Central memory CD4-positive, alpha-beta T cell (primary cell): ENCODE measurements at places on chromosomes 1 and 21.
A peak's percentile ranks its signal among the peaks of the same experiment; 100 is the strongest.

DNA sequence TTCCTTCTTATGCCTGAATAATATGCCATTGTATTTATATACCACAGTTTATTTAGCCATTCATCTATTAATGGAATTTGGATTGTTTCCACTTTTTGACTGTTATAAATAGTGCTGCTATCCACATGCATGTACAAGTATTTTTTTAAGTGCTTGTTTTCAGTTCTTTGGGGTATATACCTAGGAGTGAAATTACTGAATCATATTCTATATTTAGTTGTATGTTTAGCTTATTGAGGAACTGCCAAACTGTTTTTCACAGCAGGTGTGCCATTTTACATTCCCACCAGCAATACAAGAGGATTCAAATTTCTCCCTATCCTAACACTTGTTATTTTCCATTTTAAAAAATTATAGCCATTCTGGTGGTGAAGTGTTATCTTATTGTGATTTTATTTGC lies 7.6 kb upstream of the HJV start:
- no peak for DNase-seq

DNA sequence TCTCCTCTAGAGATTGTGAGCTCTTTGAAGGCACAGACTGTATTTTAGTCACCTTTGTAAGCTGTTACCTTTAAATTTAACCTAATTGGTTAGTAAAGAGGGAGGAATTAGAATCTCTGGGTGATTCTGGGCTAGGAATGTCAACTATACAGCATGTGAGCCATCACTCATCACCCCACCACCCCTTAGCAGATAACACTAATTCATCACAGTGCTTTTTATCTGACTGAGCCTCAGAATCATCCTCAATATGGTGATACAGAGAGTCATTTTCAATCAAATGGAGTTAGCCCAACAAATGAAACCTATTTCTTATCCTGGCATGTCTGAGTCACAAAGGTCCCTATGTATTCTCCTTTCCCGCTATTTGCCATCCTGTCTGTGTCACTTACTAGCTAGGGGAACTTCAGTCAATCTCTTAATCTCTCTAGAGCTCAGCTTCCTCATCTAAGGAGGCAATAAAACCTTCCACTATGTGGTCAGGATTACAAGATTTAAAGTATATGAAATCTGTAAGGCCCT lies 13.3 kb downstream of the KCNJ10 start:
- no peak for DNase-seq

GRCh38 chr1:70809069-70809468 lies 238.5 kb downstream of the PTGER3 start:
- DNase-seq, result no peak

DNA sequence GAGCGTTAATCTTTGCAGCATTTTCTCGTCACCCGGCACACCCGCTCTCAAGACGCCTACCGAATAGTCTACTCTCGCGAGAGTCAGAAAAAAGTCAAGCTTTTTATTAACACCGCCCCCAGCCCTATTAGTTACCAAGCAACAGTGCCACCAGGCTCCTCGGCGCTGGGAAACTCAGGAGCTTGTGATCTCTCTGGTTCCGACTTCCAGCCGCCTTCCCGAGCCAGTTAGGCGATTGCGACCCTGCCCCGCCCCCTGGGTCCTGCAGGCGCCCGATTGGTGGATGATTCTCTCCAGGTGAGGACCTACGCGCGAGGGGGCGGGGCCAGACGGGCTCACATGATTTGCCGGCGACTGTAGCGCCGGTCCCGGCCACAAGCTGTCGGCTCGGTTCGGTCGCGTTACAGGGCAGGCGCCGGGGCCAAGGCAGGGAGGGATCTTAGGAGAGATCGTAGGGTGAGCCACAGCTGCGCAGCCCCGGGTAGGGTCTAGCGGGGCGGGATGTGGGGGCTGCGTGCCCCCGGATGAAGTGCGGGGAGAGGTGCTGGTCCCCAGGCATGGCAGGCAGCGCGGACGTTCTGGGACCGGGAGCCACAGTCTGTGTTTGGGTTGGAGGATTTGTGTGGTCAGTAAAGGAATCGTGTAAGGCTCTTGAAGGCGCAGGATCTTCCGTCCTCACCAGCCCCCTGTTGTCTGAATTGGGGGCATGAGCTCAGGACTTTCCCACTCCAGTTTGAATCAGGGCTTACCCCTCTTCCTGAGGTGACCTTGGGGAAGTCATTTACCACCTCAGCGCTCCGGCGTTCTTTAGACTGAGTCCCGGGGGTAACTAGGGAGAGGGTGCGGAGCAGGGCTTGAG lies at the start of gene PFKFB2:
Gene PFKFB2 (plus strand): TSS at position 365 of the 859 bp plus-strand sequence. CDS start 1,443 bp downstream, outside the sequence.
- DNase-seq, result peak; percentile 94

DNA sequence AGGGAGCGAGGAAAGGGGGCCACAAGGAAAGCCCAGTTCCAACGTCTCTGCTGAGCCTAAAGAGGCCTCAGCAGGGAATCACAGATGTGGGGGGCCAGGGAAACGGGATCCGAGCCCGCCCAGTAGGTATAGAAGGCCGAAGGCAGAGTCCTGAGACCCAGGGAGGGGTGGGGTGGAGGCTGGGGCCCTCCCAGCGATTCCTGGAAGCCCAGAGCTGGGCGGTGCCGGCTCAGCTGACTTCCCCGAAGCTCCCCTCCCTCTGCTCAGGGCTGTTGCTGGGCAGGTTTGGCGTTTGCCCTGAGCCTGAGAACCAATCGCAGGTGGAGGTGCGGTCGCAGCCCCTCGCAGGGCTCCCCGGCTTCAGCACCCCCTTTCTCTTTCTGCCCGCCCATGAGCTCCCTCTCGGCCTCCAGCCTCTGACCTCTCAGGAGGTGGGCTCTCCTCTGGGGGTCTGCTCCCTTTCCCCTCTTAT lies 12.8 kb downstream of the ADAMTSL4 start:
- DNase-seq, result peak; percentile 74

DNA sequence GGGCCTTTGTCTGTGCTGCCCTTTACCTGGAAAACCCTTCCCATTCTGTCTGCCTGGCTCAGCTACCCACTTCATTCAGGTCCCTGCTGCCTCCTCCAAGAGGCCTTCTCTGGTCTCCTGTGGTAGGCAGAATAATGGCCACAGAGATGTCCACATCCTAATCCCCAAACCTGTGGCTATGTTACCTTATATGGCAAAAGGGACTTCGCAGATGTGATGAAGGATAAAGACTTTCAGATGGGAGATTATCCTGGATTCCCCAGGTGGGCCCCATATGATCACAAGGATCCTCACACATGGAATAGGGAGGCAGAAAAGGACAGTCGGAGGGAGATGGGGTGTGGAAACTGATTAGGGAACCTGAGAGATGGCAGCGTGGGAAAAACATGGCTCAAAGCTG lies 14.2 kb upstream of the RUNX3 start:
- DNase-seq, result no peak

GRCh38 chr1:169892927-169893644 lies 610 bp downstream of the SCYL3 start:
- no peak for DNase-seq

GRCh38 chr1:41399145-41399795 lies 38.0 kb downstream of the FOXO6 start:
- DNase-seq, result no peak

DNA sequence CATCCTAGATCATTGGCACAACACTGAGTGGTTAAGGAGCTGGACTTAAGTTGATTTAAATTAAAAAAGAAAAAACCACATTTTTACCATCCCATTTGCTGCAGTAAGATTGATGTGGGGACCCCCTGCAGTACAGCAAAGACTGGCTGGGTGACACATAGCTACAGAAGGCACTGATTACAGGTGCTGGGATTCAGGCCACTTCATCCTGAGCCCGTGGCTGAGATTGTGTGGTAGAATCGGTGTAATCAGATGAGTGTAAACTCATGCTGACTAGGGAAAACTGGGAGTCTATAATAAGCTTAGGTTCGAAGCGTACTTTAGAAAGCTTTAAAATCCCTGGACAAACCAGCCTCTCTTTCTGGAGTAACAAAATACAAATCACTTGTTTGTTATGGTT lies 70.1 kb downstream of the SLC25A24 start:
- DNase-seq, result no peak

DNA sequence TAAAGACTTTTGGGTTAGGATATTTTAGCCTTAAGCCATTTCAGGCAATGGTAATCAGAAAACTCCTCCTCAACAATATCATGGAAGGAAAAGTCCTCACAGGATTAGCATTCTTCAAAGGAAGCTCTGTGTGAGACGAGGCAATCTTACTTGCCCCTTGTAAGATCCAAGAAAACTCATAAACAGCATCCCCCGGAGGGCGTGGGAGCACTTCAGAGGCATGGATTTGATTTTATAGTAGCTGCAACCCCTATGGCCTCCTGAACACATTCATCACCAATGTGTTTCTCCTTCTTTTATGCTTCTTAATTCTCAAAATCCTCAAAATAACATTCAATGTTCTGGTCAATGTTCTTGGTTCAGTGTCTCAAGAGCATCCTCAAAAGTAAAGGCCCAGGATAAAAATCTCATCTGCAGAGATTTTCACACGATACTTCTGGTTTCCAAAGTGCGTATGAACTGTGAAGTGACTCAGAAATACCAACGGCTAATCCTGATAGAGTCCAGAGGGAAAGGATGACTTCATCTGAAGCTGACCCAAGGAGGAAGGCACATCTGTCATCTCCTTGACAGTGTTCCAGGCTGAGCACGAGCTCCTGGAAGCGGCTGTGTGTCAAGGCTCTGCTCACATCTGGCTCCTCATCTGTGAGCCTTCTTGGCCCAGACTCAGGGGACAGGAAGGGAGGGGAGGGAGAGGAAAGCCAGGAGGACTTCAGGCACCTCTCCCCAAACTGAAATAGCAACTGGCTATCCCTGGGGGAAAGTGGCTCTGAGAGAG lies 49.3 kb upstream of the PSEN2 start:
- no peak for DNase-seq

GRCh38 chr21:34861258-34861657 lies 187.8 kb downstream of the RUNX1 start:
- no peak for DNase-seq

DNA sequence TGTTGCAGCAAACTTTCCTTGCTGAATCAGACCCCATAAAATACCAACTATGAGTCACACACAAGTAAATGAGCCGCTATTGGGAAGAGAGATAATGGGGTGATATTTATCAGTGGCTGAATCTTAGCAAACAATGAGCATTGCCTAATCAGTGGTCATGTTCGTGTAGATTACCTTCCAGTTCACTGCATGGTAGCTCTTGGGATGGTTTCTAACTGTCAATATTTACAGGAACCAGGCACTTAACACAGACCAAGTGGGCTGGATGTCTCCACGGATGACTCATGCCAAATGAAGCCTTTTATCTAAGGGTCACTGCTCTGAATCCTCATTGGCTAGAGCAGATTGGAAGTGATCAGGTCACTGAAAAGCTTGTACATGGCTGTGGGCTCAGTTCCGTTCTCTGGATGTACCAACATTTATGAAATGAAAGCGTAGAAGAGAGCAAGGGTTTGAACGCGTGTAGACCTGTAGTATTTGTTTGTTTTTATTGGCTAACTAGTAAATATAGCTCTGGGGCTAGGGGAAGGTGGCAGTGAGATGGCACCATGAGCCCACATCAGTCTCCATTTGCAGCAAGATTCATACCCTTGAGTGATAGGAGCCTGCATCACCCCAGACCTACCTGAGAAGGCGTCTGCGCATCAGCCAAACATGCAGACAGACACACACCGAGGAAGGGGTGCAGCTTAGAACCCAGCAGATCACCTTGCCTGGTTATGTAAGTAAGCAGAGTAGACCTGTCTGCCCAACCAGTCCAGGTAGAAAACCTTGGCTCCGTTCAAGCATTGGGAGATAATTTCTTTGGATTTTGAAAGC lies 153.3 kb downstream of the TOMM20 start:
- no peak for DNase-seq

DNA sequence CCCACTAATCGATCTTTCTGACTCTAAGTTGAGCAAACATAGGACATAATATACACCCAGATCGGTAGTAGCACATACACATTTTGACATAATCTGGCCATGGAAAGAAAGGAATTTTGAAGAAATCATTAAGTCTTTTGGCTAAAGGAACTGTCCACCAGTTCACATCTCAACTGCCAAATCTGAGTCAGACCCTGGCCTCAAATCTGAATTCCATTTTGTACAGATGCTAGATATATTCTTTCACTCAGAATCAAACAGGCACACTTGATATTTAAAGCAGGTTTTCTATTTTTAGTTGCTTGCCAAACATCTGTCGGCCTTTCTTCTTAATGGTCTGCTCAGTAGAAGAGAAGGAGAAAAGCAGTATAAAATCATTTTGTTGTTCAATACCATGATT lies 281.8 kb downstream of the BARHL2 start:
- no peak for DNase-seq

DNA sequence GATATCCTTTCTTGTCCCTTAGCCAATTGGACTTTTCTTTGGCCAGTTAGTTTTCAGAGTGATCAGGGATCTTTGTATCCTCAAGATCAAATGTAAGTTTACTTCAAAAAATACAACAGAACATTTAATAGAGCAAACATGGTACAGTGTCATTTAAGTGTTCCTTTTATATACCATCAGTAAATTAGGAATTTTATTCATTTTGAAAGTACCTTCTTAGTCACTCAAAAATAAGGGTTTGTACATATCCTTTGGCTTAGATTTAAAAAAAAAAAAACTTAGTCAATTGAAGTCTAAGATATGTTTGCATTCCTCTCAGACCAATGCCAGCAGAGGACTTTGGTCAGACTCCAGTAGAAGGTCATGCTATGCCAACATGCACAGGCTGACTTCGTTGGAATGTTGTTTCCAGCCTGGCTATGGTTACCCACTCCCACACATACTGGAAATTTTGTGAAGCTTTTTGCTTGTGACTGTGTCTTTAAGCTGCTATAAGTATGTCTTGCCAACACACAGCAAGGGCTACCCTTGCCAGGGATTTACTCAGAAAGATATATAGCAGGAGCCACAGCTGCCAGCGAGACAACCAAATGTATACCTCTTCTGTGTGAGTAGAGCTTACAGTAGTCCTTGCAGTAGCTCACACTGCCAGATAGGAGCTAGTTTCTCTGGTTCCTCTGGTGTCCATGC lies 81.5 kb upstream of the LRIF1 start:
- no peak for DNase-seq

- DNase-seq, result no peak
Measured at GRCh38 chr1:92372164-92372563, 73.3 kb downstream of the RPAP2 start.
